ENCODE measurements at places on chromosomes 1 and 21. TPM values are rescaled to one million over a fixed set of nuclear protein-coding genes. Genes with fewer than 3 reads are reported as not detected.

DNA sequence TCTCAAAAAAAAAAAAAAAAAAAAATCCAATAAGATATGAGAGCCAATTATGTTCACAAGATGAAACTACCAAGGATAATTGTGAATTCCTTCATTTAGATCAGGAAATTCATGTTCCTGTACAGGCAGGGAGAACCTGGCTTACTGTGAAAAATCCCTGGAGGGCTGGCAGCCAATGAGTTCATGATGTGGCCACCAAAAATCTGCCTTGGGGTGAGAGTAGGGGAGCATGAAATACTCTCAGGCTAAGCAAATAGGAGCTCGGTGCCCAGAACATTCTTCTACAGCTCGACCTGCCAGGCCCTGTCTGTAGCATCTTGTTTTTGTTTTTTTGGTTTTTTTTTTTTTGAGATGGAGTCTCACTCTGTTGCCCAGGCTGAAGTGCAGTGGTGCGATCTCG, 50.1 kb downstream of the PIK3CD start:
- DNase-seq: peak; percentile 14

- DNase-seq: no peak
Measured at GRCh38 chr1:178294654-178295053, 200.8 kb downstream of the RASAL2 start.

MARK1 gene
- 1.3 TPM for total RNA-seq

LDLRAD1 gene
- not detected for total RNA-seq

GRCh38 chr1:198907423-198907746, 268.5 kb downstream of the PTPRC start:
- DNase-seq: no peak

CCDC181 gene
- 3.1 TPM for total RNA-seq

ODR4 gene
- 22.1 TPM for total RNA-seq

GRCh38 chr1:53710584-53710983, 28.4 kb downstream of the GLIS1 start:
- no peak for DNase-seq

GRCh38 chr1:175472464-175472863, 270.9 kb downstream of the TNR start:
- DNase-seq: no peak

- no peak for DNase-seq
Measured at GRCh38 chr1:212683357-212683722, 16.3 kb downstream of the BATF3 start.

GRCh38 chr1:23452011-23452411, 27.5 kb upstream of the TCEA3 start:
- DNase-seq: peak; percentile 51

DNA sequence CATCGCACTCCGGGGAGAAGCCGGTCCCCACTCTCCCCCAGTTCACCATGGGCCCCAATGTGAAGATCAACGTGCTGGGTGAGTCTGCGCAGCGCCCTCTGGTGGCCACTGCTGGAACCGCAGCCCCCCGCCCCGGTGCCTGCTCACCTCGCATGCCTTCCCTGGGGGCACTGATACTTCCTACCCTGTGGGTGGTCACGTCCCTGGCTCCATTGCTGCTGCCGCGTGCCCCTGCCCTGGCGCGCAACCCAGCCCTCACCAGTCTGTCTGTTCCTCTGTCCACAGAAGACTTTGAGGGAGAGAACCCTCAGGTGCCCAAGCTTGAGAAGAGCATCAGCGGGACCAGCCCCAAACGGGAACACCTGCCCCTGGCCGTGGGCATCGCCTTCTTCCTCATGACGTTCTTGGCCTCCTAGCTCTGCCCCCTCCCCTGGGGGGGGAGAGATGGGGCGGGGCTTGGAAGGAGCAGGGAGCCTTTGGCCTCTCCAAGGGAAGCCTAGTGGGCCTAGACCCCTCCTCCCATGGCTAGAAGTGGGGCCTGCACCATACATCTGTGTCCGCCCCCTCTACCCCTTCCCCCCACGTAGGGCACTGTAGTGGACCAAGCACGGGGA, 7.6 kb downstream of the EFNA3 start:
- peak; percentile 39 for DNase-seq

- no peak for DNase-seq
Measured at GRCh38 chr1:204873176-204873575, 2.5 kb downstream of the NFASC start.

- no peak for DNase-seq
Measured at GRCh38 chr1:235892734-235893413, 26.2 kb upstream of the LYST start.

DNA sequence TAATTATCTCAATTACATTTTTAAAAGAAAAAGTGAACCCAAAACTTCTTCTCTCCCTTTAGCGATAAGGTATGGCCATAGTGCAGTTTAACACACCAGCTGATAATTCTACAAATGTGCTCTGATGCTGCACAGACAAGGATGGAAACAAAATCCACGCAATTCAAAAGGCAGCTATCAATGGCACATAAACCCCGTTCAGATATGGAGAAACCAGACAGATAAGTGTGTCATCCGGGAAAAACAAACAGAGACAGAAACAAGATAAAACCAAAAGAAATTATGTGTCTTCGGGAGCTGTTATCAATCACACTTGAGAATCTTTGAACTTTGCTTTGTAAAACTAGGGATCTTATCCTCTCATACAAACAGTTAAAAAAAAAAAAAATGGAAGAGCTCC, 73.6 kb downstream of the SIPA1L2 start:
- no peak for DNase-seq

SH2D5 gene
- 1.6 TPM for total RNA-seq

GRCh38 chr1:158112994-158113758, 67.5 kb upstream of the CD1D start:
- no peak for DNase-seq
